ENCODE measurements at places on chromosomes 4 and X.

- no peak for DNase-seq
These were observed 31.3 kb upstream of the GNRHR start for GRCh38 chr4:67785528-67785927.

DNA sequence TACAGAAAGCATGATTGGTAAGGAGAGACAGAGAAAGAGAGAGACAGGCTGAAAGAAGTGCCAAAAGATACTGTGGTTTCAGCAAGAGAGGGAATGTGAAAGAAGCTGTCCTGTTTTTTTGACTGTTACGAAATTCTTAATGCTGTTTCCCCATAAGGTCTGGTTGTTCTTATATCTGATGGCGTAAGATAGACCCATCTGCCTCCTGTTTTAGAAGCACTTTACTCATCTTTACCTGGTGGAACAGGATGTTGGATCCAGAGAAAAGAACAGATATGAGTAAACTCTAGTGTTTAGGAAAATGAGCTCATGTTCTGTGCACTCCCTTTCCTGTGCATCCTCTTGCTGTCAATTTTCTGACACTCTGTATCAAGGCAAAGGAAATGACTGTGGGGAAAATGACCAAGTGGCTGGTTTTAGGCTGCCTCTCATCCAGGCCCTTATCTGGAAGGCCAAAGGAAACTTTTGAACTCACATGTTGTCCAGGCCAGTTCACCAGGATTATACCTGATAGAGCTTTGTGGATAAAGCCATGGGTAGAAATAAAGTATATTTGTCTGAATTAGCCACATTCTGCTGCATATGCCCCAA lies 311.7 kb upstream of the HTR2C start:
- no peak for DNase-seq

DNA sequence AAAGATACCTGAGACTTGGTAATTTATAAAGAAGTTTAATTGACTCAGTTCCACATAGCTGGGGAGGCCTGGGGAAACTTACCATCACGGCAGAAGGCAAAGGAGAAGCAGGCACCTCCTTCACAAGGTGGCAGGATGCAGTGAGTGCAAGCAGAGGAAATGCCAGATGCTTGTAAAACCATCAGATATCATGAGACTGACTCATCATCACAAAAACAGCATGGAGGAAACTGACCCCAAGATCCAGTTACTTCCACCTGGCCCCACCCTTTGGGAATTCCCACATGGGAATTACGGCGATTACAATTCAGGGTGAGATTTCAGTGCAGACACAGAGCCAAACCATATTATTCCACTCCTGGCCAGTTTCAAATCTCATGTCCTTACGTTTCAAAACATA lies 514.7 kb upstream of the SPANXN1 start:
- DNase-seq: no peak

DNA sequence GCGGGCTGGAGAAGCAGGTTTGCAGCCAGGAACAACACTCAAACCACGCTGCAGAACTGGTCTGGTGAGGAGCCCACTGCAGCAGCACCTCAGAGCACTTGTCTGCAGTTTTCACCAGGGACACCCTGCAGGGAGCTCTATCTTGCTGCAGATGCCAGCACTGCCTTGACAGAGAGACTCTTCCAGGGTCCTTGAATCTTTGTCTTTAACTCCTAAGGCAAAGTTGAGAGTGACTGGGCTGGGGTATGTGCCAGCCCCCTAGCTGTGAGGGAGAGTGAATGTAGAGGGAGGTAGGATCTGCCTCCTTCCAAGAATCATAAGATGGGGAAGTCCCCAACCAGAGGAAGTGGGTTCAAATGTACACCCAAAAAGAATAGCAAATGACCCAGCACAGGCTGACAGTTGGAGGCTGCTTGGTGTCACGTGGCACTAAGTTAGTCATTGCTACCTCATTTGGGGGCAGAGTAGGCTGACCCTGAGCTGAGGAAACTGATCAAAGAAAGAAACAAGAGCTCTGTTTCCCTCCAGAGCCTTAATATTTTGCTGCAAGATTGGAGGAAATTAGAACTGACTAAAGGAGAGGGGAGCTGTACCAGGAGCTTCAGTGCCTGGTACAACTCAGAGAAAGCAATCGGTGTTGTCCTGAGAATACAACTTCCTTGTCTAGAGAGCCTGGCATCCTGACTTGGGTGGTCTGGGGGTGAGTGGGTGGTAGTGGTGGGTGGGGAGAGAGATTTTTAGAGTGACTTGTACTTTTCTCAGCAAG lies 28.2 kb upstream of the HUWE1 start:
- DNase-seq: peak; percentile 38

DNA sequence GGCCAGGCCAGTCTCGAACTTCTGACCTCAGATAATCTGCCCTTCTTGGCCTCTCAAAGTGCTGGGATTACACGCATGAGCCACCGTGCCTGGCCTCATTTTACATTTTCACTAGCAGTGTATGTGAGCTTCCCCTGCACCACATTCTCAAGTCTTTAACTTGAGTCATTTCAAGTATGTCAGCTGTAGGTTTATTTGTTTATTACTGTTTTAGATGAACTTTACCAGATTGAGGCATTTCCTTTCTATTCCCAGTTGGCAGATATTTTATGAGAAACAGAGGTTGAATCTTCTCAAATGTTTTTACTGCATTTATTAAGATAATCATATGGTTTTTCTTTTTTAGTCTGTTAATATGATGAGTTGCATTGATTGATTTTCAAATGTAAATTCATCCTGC lies 114.6 kb upstream of the SH3RF1 start:
- DNase-seq: no peak

DNA sequence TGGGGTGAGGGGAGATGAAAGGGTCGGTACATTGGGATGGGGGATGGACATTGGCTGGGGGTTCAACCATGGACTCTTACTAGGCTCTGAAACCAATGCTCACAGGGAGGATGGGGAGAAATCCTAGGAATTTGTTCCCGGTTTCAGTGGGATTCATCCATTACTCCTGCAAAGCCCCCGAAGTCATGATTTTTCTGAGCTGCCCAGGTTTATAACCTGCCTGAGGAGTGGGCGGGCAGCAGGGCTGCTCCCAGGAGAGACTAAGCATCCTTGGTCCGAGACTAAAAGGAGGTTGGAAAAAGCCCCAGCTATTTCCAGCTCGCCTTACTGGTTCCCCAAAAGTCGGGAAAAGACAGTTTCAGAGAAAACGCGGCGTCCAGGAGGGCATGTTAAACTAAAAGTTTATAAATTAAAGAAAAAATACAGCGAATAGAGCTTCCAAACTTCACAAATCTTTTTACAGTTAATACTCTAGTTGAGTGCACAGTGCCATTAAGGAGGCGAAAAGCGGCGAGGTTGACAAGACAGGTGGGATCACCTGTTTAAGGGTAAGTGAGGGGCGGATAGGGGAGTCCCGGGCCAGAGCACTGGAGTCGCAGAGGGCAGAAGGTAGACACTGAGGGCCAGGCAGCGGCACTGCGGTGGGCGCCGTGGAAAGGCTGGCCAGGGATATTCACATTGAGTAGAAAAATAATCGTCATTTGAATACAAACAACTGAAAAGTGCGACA lies 3.7 kb downstream of the NKX3-2 start:
- DNase-seq: no peak

DNA sequence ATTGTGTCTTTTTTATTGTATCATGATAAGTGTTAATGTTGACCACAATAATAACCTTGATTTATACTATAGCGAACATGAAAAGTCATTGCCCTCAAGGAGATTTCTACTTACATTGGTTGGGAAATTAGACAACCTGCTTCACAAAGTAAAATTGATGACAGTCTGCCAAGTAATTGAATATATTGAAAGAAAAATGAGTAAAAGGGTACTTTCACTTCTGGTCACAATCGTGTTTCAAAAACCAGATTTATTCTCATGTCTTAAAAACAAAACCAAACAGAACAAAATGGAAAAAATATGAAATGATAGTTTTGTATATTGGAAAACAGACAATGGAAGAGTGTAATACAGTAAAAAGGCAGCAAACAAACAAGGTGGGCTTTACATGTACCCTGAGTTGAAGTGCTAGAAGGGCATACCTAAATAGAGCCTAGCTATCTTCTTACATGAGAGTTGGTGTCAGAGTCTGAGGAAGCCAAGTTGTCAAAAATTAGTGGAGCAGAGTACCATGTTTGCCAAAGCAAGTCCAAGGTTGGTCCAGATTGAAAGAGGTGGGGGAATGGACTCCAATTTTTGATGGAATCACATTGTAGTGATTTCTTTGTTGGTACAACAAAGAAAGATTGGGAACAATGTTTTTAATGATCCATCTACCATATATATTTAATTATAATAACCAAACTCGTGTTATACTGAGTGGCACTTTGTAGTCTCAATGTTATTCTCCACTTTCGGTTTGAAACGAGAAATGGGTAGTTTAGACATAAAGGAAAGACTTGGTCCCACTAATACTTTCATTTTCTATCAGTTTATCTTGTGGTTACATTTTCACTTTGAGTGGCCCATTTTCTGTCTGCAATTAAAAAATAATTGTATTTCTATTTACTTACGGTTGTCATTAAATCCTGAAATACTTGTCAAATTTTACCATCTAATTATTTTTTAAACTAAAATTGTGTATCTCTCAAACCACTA lies 775.6 kb downstream of the STIM2 start:
- no peak for DNase-seq

DNA sequence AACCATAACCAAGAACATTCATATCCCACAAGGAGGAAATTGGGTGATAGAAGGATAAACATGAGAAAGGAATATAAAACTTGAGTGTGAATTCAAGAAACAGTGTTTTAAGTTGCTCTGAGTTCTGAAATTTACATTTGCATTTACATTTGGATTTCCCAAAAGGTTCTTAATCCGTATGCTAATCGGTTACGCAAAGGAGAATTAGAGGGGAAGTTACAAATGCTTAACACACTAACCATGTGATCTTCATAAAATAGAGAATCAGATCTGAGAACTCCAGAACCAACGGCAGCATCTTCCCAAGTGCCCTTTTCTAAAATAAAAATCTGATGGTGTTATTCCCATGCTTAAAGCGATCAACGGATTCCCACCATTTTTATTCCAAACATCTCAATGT lies 48.0 kb downstream of the PROM1 start:
- no peak for DNase-seq

DNA sequence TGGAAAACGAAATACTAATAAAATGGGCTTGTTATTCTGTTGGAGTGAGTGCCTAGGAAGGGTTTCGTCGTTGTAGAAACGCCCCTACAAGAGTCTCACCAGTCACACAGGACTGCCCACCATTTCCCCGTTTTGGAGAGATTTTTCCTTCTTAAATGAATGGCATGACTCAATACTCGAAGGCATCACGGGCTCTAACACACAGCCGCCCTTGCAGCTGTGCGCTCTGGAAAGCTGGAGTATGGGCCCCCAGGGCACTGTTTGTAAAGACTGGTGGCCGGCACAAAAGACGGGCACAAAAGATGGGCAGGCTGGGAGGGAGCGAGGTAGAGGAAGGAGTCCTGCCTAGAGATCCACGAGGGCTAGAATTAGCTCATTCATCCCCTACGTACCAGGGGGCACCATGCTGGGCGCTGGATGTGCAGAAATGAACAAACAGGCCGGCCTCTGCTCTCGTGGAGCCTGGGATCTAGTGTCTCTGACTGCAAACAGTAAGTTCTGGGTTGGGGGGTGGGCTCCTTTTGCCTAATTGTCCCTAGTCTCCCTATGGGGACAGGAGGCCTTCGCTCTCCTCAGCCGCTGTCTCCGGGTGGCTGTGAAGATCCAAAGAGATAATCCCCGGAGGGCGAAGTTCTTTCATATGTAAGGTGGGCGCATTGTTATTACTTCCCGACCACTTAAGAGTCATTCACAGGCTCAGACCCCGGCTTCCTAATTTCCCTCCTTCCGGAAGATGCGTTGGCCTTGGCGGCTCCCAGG lies 1.0 kb upstream of the SFRP2 start:
- no peak for DNase-seq

GRCh38 chr4:152220201-152220666 lies 315.7 kb downstream of the FBXW7 start:
- no peak for DNase-seq

GRCh38 chrX:30568136-30568535 lies 9.4 kb downstream of the TASL start:
- DNase-seq: no peak

GRCh38 chrX:11579636-11580600 lies 85.8 kb downstream of the ARHGAP6 start:
- no peak for DNase-seq

All from Peyer's patch (tissue), 4 donors.